ENCODE measurements at places on chromosomes 7 and 10.
A peak's percentile ranks its signal among the peaks of the same experiment; 100 is the strongest.

- no peak for DNase-seq
Observed at GRCh38 chr7:35727571-35727970, 32.6 kb upstream of the HERPUD2 start.

DNA sequence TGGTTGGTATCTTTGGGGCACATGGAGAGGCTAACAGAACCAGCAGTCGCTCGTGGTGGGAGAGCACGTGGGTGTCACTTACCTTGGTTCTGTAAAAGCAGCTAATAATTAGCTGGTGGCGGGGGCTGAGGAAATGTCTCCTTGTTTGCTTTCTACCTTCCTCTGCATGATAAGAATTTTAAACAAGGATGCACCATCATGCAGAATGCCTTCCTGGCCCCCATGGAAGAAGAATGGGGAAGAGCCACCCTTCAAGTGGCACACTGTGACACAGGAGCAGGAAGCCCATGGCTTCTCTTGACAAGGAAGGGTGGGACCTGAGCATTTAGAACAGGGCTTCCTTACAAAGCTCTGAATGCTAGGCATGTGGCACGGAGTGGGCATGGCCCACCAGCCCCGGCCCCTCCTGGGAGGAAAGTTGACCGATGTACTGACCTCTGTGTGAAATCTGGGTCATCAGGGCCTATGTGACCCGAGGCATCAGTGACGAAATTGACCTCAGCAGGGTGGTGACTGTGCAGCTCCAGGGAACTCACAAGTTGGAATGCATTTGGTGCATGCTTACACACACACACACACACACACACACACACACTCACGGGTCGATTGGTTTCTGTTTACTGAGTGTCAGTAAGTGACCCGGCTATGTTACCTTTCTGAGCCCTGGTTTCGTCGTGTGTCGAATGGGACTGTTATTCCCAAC, 116.9 kb upstream of the ANLN start:
- no peak for DNase-seq

DNA sequence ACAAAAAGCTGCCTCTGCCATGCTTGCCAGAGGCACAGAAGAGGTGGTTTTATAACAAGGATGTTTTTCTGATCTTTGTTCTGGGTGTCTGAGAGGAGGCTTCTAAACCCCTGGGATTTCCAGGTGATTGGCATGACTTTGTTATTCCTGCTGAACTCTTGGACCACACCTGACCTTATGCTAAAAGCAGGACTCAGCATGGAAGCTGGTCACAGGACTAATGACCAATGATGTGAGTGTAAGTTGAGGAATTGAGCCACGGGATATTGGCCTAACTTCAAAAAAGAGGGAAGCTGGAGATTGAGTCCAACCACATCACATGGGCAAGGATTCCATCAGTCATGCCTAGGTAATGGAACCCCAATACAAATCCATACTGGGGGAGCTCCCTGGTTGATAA, 437.9 kb downstream of the POM121L12 start:
- DNase-seq: no peak

GRCh38 chr7:106766551-106766950, 98.5 kb upstream of the PIK3CG start:
- DNase-seq: no peak

DNA sequence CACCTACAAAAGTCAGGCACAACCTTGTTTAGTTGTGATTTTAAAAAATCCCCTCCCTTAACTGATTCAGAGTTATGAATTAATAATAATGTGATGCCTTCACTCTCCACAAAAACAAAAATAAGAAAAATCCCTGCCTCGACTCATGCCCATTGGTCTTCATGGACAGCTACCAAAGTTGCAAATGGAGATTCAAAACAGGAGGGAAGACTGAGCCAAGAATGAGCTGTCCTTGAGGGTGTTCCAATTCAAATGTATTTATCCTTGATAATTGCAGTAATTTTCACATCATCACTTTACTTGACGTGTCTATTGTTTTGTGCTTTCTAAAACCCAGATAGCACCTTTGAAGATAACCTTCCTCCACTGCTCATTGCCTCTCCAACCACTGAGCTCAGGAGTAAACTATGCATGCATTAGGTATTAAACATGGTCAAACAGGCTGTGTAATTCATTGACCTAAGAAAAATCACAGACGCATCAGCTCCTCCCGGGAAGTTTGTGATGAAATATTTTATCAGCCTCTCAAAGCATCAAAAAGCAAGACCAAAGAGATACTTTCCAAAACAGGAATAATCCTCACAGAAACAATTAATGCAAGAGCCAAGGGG, 712.7 kb upstream of the IGFBP3 start:
- no peak for DNase-seq

GRCh38 chr7:148303295-148304082, 287.1 kb upstream of the C7orf33 start:
- no peak for DNase-seq

GRCh38 chr7:73308074-73308664, 457 bp downstream of the NSUN5 start:
- no peak for DNase-seq

DNA sequence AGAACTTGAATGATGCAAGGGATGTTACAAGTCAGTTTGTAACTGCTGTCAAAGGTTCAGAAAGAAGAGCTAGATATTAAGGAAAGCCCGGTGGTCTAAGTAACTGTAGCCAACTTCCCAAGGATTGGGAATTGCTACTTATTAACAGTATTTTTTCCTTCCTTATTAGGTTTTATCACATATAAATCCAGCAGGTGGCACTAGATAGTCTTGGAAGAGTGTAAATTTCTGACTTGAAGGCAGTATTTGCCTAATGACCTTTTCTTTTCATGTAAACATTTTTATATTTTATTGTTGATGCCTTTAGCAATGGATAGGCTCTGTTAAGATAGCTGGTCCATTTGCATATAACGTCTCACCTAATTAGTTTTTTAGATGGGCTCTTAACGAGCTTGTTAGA, 51.2 kb downstream of the ANLN start:
- no peak for DNase-seq

GRCh38 chr10:34567659-34568253, 247.3 kb downstream of the PARD3 start:
- no peak for DNase-seq

- DNase-seq: no peak
Observed at GRCh38 chr10:84135836-84136235, 3.5 kb upstream of the GHITM start.

GRCh38 chr7:81506609-81507008, 263.2 kb downstream of the HGF start:
- no peak for DNase-seq

GRCh38 chr10:117860135-117860534, 186.6 kb downstream of the RAB11FIP2 start:
- DNase-seq: no peak

DNA sequence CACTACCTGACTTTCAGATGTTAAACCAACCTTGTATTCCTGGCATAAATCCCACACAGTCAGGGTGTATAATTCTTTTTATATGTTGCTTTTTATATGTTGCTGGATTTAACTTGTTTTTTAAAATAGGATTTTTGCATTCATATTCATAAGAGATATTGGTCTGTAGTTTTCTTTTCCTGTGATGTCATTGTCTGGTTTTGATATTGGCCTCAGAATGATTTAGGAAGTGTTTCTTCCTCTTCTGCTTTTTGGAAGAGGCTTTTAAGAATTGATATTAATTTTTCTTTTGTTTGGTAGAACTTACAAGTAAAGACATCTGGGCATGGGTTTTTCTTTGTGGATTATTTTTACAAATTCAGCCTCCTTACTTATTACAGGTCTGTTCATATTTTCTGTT, 93.1 kb downstream of the CARD11 start:
- no peak for DNase-seq

DNA sequence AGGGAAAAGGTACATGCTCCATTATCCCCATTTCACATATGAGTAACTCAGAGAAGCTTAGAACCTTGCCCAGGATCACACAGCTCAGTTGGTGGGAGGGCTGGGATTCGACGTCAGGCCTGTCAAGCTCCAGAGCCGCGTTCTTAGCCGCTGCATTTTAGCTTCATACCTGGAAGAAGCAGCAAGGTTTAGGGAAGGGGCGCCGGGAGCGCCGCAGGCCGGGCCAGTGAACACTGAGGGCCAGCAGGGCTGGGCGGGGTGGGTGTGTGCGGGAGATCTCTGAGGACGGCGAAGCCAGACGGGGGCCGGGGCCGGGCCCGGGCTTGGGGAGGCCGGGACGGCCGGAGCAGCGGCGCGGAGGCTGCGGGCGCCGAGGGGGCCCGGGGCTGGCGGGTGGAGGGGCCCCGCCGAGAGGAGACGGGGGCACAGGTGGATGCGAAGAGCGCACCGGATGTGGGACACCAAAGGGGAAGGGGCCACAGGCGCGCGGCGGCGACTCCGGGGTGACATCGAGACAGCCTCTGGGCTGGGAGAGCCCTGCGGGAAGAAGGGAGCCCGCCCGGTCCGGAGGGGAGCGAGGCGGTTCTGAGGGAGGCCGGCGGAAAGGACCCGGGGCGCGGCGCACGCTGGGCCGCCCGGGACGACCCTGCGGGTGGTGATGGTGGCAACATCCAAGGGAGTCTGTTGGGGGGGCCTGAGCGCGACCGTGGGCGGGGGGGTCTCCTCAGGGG, 498 bp downstream of the NDST2 start:
- DNase-seq: peak; percentile 42

- DNase-seq: no peak
Observed at GRCh38 chr10:78915190-78915518, 153.6 kb upstream of the ZMIZ1 start.

- no peak for DNase-seq
Observed at GRCh38 chr7:38822549-38822948, 86.4 kb downstream of the VPS41 start.

GRCh38 chr10:31656851-31657433, 271.7 kb downstream of the ARHGAP12 start:
- no peak for DNase-seq

Data from stimulated activated CD4-positive, alpha-beta T cell treated with anti-CD3 and anti-CD28 coated beads, Interleukin-15, amount 100 ng/mL, for 1 hour (primary cell).